ENCODE measurements at places on chromosomes 1 and 21. TPM values are rescaled to one million over a fixed set of nuclear protein-coding genes. Genes with fewer than 3 reads are reported as not detected.

GRCh38 chr1:67339623-67340343 lies 32.1 kb downstream of the IL12RB2 start:
- peak; percentile 86 for DNase-seq

RAB7B gene
- total RNA-seq: 0.69 TPM

KRTAP7-1 gene
- not detected for total RNA-seq

GRCh38 chr21:17427831-17428483 lies 84.9 kb upstream of the CXADR start:
- no peak for DNase-seq

GRCh38 chr1:12085643-12086260 lies 22.6 kb downstream of the TNFRSF8 start:
- DNase-seq: no peak

RUNX1 gene
- total RNA-seq: 43.1 TPM

GRCh38 chr1:245380790-245381535 lies 226.2 kb downstream of the KIF26B start:
- DNase-seq: no peak

DNA sequence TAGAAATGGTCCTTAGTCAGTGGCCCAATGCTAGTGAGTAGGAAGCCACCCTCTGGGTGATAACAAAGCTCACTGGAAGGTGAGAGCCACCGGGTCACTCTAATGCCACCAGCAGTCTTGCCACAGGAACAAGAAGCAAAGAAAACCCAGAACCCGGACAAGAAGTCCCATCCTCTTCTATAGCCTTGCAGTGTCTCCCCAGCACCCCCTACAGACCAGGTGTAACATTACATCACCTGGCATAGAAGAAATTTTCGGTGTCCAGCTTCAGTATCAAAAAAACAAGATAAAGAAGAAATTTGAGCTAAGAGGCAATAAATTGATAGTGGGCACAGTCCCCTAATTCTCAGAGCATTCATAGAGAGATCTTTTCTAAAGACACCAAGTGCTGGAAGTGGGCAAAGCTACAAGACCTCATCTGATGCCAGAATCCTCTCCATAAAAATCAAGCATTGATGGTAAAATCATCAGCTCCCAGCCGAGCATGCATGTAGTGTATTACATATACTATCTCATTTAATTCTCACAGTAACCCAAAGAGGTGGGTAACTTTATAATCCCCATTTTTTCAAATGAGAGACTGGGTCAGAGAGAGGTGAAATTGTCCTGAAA lies 491.0 kb downstream of the MATN1 start:
- DNase-seq: no peak

DNA sequence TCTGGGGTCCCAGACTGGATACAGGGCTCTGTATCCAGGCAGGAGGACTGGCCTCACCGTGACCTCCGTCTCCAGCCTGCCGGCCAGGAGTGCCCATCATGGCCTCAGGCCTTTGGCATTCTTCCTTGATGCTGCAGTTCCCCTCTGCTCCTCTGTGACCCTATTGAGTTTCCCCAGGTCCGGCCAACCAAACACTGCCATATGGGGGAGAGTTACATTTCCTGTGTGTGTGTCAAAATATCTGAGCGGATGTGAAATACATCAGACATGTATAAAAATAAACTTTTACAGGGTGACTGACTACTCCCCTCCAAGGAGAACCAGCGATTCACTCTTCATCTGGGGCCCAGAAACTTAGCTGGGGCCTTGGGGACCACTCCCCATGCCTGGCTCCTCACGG lies 10.2 kb upstream of the UBL4B start:
- DNase-seq: peak; percentile 70

GRCh38 chr1:82391712-82392111 lies 591.0 kb downstream of the ADGRL2 start:
- no peak for DNase-seq

DNA sequence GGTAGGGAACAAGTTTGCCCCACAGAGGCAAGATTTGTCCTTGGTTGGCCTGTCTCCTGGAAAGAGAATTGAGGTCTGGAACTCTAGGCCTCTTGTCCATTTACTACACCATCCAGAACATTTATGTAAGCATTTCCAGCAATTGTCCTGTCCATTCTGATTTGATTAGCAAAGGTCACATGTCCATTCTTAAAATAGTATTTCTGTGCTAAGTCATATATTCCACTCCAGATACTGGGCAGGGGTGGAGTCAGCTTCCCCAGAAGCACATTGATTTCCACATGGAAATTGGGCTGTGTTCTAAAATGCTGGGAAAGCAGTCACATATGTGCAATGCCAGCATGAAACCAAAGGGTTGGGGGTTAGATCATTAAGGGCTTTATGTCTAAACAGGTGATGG lies 21.5 kb upstream of the FMN2 start:
- no peak for DNase-seq

- DNase-seq: no peak
Observed at GRCh38 chr1:116564426-116564825, 6.4 kb downstream of the CD58 start.

PLCH2 gene
- not detected for total RNA-seq

- DNase-seq: no peak
Observed at GRCh38 chr1:53073868-53074311, 11.9 kb downstream of the PODN start.

GRCh38 chr1:239717097-239717917 lies 330.9 kb downstream of the CHRM3 start:
- DNase-seq: peak; percentile 42

ACOT11 gene
- total RNA-seq: 0.66 TPM

DNA sequence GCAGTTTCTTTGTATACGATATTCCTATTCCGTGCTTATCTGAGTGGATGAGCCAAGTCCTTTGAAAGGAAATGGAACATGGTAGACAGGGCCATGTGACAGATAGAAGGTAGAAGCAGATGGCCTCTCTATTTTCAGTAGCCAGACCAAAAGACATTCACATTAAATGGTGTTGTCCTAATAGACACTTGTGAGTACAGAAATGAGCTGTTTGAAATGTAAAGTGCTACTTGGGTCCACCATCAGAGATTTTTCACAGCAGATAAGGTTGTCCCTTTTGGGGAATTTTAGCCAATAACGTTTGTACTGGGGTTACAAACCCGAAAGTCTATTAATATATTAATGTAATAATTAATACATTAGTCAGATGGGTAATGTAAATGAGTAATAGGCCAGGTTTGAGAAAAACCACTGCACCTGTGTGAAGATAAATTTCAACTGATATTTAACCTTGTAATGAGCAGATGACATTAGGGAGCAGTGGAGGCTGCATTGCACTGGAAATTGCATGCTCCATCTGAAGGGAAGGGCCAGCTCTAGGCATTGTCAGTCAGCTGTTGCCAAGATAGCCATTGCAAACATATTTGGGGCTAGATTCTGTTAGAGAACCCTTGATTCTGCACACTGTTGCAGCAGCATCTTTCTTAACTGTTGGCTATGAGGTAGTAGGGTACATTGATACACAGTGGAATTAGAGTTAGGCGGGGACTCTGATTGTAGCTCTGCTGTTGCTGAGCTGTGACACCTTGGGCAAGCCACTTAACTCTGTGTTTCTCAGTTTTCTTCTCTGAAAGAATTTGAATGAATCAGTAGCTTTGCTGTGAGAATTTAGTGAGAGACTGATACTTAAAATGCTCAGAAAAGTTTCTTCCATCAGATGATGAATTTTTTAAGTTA lies 43.8 kb downstream of the FGGY start:
- DNase-seq: no peak

GBP6 gene
- 0.22 TPM for total RNA-seq

GRCh38 chr1:20212685-20213331 lies 26.5 kb upstream of the PLA2G2C start:
- peak; percentile 78 for DNase-seq

GRCh38 chr21:14541841-14542490 lies 4.1 kb downstream of the SAMSN1 start:
- DNase-seq: no peak

KTI12 gene
- total RNA-seq: 16.0 TPM

GRCh38 chr1:9910076-9910422 lies at the start of gene CTNNBIP1:
TSS of gene CTNNBIP1 (minus strand) at chr1:9910269. CDS start at chr1:9872064, 38,205 bp downstream.
- no peak for DNase-seq

HJV gene
- not detected for total RNA-seq

LINGO4 gene
- total RNA-seq: not detected

- DNase-seq: peak; percentile 3
Observed at GRCh38 chr1:5198328-5198727, 543.9 kb downstream of the AJAP1 start.

LRRC38 gene
- 0.15 TPM for total RNA-seq

DNA sequence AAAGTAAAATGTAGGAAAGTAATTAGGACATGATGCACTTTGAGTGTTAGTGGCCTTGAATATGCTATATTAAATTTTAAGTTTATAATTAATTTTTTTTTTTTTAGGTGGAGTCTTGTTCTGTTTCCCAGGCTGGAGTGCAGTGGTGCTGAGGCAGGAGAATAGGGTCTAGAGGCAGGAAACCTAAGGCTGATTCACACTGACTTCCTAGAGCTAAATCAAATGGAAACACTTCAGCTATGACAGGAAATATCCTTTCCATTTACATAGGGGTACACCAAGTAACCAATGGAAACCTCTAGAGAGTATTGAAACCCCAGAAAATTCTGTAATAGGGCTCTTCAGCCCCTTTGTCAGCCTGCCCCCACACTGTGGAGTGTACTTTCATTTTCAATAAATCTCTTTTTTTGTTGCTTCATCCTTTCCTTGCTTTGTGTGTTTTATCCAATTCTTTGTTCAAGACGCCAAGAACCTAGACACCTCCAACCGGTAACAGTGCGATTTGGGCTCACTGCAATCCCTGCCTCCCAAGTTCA lies 17.9 kb upstream of the THRAP3 start:
- DNase-seq: no peak

DNA sequence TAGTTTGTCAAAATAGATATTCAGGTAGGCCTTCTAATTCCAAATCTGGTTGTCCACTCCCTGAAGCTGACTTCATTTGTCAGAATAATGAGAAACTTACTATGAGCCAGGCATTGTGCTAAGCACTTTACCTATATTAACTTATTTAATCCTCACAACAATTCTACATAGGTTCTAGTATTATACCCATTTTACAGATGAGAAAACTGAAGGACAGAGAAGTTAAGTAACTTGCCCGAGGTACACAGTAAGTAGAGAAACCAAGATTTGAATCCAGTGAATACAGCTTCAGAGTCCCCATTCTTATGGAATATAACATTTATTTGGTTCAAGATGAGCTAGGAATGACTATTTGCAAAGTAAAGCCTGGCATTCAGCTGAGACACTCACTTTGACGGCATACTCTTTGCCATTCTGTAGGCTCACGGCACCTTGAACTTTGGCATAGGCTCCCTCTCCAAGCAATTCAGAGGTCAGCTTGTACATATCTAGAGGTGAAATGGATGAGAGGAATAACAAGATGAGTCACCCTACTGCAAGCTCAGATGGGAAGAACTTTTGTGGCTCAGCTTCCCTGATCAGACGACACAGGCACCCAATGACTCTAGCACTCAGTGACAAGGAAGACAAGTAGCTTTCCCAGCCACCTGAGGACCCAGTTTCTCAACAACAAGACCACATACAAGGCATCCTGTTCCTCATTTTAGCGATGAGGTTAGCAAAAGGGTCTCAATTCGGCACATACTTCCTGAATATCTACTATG lies 23.7 kb downstream of the MKNK1 start:
- peak; percentile 23 for DNase-seq

- peak; percentile 2 for DNase-seq
Observed at GRCh38 chr21:31136891-31137290, 98.6 kb upstream of the KRTAP19-8 start.

DNA sequence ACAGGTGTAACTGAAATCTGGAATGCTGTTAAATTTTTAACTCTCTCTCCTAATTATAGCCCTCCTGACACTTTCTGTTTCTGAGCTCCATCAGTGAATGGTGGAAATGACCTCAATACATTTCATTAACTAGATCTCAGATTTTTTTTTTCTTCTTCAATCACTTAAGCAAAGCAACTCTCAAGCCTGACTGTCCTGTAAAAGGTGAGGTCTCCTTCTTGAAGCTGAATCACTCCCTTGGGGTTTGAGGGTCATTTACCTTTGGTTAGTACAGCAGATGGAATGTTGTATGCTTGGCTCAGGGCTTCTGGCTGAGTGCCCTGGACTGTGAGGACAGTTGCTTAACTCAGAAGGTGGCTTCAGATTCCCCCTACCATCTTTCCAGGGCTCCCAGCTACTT lies 518.7 kb downstream of the PTPRC start:
- DNase-seq: peak; percentile 91

GRCh38 chr1:228015276-228016180 lies 8.7 kb downstream of the WNT3A start:
- DNase-seq: peak; percentile 88

DNA sequence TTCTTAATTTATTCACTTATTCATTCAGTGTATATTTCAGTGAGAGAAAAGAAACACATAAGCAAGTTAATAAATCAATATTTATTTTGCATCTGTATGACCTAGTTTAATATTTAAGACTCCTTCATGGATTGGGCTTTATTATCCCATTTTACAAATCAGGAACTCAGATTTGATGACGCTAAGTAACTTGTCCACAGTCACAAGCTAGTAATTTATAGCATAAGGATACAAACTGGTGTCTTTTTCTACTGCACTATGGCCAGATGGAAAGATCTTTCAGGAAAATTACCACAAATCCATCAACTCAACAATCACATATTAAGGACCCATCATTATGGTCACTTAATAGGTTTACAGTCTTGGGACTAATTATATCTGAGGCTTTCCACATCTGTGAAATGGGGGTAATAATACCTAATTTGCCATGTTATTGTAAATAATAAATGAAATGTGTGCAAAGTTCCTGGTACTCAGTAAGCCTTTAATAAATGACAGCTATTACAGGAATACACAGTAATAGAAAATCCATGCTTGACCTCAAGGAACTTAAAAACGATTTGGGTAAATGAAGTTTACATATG lies 13.3 kb downstream of the CDKN2C start:
- no peak for DNase-seq

DNA sequence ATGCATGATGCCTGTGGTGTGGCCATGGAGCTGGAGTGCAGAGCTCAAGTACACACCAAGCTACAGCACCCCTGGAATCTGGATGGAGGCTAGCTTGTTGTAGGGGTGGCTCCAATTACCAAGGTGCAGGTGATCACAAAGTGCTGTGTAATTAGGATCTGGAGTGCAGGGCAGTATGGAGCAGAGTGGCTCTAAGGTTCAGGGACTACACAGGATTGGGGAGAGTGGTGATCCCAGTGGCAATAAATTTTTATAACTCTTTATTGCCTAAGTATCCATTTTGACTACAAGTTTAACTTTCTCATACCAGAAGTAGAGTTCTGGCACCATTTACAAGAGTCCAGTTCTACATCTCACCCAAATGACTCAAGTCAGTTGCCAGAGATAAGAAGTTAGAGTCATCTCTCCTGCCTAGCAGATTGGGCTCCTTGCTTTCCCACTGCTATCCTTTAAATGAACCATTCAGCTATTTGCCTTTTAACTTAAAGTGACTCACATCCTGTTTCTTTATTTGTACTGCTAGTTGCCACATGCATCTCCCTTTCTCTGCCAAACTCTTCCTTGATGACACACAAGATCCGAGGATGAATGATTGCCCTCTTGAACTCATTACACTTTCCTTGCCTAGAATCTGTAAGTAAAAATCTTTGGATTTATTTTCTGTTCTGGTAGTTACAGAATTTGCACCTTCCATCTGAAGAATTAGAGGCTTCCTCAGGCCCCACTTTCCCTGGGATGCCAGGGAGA lies 427.2 kb downstream of the KCNT2 start:
- DNase-seq: peak; percentile 94

Data from M059J (cell line).